NCI-H187 (cell line): ENCODE measurements at places on chromosomes 6 and 20.

- no peak for DNase-seq
Measured at GRCh38 chr6:43644940-43645612, at the start of gene RSPH9. Gene RSPH9, plus strand, starts transcription at chr6:43645036. Its CDS starts 63 bp downstream, at chr6:43645099.

GRCh38 chr6:36556281-36556680, 9.0 kb upstream of the STK38 start:
- DNase-seq, result no peak

GRCh38 chr6:133291671-133292070, 50.5 kb downstream of the EYA4 start:
- DNase-seq, result no peak

- no peak for DNase-seq
Measured at GRCh38 chr6:137219664-137220252, 573 bp upstream of the IFNGR1 start.

DNA sequence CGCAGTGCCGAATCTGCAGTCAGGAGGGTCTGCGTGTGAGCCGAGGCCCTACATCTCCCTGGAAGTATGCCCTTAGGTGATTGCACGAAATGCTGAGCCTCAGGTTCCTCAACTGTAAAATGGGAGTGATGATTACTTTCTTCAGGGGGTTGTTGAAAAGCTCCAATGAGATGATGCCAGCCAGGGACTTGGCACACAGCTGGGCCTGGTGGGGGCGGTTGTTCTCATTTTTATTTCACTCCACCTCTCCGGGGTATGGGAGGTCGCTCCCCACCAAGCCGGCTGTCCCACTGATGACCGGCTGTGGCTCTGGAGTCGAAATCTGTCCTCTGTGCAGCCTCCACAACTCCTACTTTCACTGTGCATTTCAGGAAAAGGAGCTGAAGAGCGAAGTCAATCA, 8.1 kb downstream of the PCK1 start:
- no peak for DNase-seq

DNA sequence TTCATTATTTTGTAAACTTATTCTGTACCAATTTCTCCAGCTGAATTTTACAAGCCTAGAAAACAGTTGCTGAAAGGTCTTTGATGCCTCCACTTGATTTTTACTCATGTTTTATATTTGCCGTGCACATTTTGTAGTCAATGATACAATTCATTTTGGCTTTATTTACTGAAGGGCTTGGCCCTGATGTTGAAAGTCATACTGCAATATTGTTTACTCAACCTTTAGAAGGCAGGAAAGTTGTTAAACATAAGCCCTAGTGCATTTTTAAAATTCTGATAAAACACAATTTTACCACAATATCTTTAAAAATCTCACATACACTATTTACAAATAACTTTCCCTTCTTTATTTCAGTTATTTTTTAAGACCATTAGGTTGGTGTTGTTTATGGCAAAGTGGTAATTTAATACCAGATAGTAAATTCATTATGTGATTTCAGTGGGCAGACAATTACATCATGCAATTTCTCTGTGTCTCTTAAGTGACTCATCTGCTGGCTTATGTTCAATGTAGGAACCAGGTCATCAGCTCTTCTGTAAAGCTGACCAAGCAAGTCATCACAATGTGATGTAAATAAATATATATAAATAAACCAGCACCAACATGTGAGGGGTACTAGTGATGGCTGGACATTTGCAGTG, 121.1 kb upstream of the SLC35B3 start:
- DNase-seq, result no peak

DNA sequence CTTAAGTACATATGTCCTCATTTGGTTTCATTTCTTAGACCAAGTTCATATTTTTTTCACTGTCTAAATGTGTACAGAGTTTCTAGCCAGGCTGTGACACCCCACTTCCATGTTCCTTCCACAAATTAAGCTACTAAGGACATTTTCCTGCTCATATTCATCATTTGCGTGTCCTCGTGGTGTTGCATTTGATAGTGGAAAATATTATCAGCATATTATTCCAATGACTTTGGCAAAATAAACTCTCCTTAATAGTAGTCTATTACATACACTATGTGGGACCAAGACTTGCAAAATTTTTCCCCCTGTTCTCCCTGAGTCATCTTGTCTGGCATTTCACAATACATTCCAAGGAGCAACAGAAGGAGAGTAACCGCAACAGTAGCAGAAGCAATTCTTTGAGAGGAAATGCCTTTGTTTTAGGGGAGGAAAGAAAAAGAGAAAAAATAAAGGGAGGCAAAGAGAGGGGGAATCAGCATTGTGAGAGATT, 599.2 kb downstream of the COL12A1 start:
- no peak for DNase-seq

DNA sequence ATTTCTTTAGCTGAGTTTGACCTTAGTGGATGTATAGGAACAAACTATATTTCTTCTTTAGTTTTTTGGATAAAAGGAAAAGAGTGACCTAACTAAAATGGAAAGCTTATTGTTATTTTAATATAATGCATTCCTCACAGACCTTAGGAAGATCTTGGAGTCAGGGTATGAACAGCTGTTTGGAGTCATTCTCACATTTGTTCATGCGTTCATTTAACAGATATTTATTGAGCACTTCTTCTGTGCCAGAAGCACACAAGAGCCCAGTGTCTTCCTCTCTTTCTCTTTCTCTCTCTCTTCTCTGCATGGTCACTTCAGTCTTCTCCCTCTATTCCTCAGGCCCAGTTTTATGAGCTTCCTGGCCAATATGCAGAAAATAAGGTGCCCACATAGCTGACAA, 744.0 kb upstream of the MAP3K7 start:
- no peak for DNase-seq

GRCh38 chr6:150720774-150721233, 121.1 kb downstream of the PLEKHG1 start:
- peak; percentile 30 for DNase-seq

GRCh38 chr6:13220266-13220665, 108.1 kb downstream of the TBC1D7 start:
- no peak for DNase-seq

DNA sequence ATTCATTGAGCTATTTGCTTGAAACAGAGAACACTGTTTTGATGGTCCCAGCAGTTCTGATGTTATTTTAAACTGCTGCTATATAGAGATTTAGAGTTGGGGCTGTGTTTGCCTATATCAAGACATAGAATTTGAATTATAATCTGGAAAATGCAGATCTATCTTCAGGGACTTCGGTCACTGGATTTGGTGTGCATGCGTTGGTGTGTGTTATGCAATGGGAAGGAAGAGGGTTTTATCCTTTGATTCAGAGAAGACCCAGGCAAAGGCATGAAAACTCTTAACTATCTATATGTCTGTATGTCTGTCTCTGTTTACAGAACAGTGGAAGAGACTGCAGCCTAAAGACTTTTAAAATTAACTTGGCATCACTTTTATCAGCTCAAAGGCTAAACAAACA, 2.0 kb downstream of the ADGRB3 start:
- DNase-seq, result no peak

DNA sequence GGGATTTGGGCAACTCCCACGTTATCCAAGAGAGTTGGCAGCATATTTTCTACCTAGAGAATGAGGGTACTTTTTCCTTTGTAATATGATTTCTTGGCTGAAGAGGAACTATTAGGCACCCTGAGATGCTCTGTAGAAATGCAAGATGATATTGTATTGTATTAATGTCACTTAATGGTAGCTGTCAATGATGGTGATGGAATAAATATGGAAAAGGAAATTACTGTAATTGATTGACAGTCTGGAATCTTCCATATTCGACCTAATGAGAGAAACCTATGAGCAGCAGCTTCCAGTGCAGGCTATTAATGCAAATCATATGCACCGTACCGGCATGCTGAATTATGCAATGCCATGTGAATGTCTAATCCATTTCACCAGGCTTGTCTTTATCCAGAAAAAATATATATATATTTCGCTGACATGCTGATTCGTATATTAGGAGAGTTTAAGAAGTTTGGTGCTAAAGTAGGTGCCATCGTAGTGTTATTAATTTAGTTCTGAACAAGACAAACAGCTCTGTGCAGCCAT, 494.2 kb upstream of the JARID2 start:
- DNase-seq, result no peak

DNA sequence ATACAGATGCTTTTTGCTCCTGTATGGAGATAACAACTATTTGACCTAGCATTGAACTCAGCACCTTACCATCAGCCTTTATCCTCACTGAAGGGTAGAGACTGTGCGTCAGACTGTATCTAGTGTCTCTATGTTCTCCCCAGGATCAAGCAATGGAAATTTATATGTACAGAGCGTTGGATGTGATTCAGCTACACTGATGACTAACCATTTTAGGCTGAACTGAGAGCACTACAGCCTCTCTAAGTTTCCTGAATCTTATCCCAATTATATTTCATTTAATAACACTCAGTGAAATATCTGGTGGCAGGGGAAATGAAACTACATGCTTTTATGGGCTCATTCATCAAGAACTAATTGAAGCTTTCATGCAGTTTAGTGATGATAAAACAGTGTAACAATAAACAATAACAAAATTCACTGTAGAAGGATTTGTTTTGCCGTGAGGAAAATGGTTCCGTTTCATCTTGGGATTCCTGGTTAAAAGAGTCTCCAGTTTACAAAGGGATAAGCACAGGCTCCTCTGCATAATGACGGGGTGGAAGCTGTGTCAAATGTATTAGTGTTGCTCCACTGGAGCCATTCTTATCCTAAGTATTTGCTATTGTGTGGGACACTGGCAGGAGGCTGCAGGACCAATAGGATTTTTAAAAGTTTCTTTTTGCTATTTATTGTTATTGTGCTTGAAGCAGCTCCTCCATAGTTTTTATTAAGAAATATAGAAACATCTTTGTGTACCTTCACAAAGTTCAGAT, 567.6 kb upstream of the MMS22L start:
- no peak for DNase-seq

DNA sequence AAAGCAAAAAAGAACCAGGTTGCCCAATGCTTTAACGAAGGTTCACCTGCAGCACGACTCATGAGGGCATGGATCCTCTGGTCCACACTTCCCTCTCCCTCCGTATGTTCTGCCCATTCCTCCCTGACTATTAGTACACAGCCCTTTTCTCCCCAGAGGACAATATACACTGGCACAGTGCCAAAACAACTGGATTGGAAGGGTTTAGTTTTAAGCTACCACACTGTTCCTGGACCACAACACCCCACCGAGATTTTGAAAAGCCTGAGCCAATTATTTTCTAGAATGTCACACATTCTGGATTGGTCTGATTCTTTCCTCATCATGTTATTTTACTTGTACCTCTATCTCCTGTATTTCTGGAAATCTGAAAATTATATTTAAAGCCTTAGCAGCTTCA, 2.9 kb upstream of the AKAP7 start:
- no peak for DNase-seq

- no peak for DNase-seq
Measured at GRCh38 chr6:108798670-108799353, 49.4 kb upstream of the ARMC2 start.

GRCh38 chr20:50412069-50412468, 98.1 kb upstream of the PTPN1 start:
- DNase-seq, result no peak

DNA sequence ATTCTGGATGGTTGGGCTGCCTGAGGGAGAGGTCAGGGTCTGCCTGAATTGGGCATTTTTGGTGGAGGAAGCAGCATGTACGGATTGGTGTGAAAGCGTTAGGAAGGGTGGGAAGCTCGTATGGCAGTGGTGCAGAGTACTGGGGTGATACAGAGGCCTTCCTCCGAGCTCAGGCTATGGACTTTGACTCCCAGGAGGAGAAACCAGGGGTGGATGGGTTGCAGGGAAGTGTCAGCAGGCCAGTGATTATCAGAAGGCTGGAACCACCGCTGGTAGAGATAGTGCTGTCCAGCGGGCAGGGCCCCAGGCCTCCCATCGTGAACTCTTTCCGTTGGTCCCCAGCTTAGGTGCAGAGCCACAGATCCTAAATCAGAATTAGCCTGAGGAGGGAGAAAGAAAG, 5.3 kb downstream of the WFDC5 start:
- DNase-seq, result no peak

DNA sequence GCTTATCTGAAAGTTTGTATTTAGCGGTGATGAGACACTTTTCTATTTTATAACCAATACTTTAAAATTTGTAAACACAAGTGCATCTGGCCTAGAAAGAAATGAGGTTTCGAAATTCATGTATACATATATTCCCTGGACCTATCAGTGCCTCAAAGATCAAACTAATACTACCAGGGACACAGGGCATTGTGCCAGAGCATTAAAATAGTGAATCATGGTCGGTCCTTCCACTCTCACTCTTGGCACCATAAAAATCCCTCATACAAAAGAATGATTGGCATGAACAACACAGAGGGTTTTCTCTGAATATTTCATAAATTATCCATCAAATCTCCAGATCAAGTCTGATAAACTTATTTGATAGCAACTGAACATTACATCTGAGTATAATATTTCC, 62.0 kb downstream of the MMUT start:
- DNase-seq, result no peak

- DNase-seq, result no peak
Measured at GRCh38 chr6:105795913-105796517, 290.1 kb upstream of the PRDM1 start.

DNA sequence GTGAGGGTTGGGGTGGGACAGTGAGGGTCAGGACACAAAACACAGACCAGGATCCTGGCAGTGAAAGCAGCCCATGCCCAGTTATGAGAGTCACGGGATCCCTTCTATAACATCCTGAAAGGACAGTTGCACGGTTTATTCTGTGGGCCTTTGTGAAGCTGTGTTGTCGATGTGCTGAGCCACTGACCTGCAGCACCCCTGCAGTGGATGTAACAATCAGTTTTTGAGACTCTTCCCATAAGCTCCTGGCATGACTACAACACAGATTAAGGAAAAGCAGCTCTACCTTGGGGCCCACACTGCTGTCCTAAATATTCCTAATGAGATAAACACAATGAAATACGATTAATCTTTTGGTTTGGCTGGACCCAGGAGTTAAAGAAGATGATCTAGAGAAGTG, 3.7 kb downstream of the PYGB start:
- no peak for DNase-seq

DNA sequence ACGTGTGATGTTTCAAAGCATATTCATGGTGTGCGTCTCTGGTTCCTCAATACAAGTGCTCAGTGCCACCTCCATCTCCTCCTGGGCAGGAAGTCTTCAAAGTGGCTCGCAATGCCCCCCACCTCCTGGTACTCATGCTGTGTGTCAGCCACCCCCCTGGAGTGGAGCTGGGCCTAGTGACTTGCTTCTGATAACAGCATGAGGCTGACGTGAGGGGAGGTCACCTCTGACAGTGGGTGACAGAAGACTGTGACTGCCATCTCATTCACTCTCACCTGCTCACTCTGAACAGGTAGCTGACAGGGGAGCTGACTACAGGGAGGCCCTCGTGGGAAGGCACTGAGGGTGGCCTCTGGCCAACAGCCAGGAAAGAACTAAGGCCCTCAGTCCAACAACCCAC, 92.4 kb upstream of the NFATC2 start:
- no peak for DNase-seq

DNA sequence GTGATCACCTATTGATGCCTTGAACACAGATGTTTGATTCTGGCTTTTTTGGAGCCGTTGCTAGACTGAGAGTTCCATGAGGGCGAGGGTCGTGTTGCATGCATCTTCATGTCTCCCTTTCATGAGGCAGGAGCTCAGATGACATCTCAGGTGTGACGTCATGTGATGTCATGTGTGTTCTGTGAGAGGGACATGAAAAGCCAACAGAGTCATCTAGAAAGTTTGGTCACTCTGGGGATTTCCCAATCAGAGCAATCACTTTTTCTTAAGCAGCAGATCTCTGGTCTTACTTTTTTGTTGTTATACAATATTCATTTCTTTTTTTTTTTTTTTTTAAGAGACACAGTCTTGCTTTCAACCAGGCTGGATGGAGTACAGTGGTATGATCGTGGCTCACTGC, 411.8 kb downstream of the PREX1 start:
- DNase-seq, result no peak

- DNase-seq, result no peak
Measured at GRCh38 chr6:169199625-169200335, 53.9 kb downstream of the THBS2 start.

GRCh38 chr6:8557014-8557748, 121.8 kb upstream of the SLC35B3 start:
- no peak for DNase-seq
